AML-193 (cell line): ENCODE measurements at places on chromosomes 1 and 21.

DNA sequence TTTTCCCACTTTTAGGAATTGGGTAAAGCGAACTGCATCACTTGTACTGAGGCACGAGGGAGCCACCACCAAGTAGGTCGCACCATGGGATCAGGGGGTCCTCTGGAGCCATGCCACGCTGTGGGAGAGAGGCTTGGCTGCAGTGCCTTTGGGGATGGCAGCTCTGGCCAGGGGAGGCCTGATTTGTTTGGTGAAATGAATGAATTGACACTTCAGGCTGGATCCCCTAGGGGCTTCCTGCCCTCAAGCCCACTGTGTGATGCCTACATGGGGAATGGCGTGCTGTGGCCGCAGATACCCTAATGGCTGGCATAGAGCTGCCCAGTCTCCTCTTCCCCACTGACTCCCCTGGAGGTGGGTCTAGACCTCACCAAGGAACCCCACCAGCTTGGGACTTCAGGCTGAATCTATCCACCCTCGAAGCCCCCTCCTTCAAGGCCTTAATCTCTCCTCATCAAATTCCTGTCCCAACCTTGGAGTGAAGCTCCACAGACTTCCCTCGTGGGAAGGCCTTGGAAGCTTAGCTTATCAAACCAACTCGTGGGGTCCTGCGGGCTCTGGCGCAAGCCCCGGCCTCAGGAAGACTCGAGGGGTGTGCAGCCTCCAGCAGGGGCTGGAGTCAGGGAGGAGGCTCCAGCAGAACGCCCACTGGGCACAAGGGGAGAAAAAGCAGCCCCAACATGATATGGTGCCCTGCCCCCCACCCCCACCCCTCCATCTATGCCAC lies 64.6 kb downstream of the VWA5B1 start:
- no peak for DNase-seq

DNA sequence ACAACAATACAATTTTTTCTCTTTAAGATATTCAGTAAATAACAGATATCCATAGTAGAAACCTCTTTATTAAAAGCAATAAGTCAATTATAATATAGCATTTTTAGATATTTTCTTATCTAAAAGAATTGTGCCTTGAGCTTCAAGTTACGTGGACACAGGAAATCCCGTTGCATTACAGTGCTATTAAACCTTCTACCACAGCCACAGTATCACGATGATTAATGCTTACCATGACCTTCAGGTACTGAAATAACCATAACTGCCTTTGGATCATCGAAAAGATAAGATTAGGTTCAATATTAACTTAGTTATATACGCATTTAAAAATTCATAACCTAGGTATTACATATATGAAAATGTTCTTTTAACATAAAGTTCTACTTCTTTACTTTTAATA lies 17.9 kb downstream of the B3GALNT2 start:
- no peak for DNase-seq

- no peak for DNase-seq
Measured at GRCh38 chr1:220707160-220707559, 17.0 kb downstream of the C1orf115 start.

DNA sequence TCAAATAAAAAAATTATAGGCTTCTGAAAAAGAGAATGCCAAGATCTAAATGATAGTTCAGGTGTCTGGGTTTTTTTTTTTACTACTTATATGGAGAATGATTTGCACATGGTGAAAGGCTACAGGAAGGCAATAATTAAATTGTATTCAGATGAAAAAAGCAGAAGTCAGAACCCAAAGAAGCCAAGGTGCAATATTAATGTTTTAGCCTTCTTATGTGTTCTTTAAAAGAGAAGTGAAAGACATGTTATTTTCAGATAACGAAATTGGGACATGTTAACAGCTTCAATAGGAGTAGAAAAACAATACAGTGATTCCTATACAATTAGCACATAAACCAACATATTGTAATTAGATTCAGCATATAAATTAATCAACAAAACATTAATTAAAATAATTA lies 452.9 kb upstream of the PRMT6 start:
- DNase-seq = no peak

GRCh38 chr1:33021567-33022431 lies 14.9 kb downstream of the AK2 start:
- DNase-seq = no peak

- DNase-seq = no peak
Measured at GRCh38 chr1:32503153-32503552, 36.1 kb upstream of the ZBTB8A start.

DNA sequence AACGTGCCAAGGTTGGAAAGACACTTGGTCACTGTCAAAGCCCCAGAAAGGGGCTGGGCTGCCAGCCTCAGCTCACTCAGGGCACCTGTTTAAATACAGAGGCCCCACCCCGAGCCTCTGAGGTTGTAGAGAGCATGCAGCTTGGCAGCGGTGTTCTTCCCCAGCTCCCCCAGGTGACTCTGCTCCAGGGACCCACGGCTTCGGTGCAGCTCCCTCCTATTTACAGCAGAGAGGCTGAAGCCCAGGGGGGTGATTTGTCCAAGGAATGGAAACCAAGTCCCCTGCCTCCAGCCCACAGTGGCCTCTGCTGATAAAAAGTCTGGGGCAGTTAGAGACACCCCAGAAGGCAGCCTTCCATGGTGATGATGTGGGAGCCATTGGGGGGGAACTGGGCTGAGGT lies 9.1 kb upstream of the C1QA start:
- DNase-seq = no peak

- DNase-seq = no peak
Measured at GRCh38 chr1:192535916-192536664, 39.5 kb upstream of the RGS1 start.

GRCh38 chr1:91765293-91765692 lies 120.7 kb downstream of the TGFBR3 start:
- DNase-seq = no peak
